ENCODE measurements at places on chromosomes 6 and 20.
A peak's percentile ranks its signal among the peaks of the same experiment; 100 is the strongest.

- no peak for DNase-seq
Measured at GRCh38 chr6:36335465-36336207, 1.1 kb downstream of the BNIP5 start.

GRCh38 chr20:20439602-20440190 is 71.8 kb downstream of the INSM1 start:
- no peak for DNase-seq

- DNase-seq, result no peak
Measured at GRCh38 chr20:56943946-56944945, 315.1 kb downstream of the TFAP2C start.

GRCh38 chr20:46423882-46424482 is 17.6 kb upstream of the ELMO2 start:
- no peak for DNase-seq

GRCh38 chr6:82138075-82138791 is 109.3 kb downstream of the IBTK start:
- no peak for DNase-seq

- no peak for DNase-seq
Measured at GRCh38 chr6:93219447-93219846, 199.9 kb downstream of the EPHA7 start.

DNA sequence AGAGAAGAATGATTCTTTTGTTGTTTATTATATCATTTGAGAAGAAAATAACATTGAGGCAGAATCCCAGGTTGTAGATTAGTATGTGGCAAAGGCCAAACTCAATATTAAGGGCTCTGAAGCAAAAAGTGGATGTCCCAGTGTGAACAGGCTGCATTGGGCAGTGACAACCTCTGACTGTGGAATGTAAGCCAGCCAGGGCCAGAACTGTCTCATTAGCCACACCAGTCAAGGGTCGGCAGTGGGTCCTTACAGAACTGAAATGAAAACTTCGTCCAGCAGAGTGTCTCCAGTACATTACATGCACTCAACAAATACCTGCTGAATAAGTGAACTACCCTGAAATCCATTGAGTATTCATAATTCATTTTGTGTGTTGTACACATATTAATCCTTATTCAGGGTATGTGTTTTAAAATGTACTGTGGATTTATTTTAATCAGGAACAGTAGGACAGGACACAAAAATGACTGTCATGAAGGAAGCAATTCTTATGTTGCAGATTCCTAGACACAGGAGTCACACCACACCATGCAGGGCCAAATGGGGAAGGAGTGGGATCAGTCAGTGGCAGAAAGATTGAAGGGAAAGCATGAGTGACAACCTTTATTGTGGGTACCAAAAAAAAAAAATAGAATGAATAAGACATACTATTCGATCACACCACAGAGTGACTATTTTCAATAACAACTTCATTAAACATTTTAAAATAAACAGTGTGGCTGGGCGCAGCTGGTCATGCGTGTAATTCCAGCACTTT is 64.9 kb upstream of the UTRN start:
- no peak for DNase-seq

DNA sequence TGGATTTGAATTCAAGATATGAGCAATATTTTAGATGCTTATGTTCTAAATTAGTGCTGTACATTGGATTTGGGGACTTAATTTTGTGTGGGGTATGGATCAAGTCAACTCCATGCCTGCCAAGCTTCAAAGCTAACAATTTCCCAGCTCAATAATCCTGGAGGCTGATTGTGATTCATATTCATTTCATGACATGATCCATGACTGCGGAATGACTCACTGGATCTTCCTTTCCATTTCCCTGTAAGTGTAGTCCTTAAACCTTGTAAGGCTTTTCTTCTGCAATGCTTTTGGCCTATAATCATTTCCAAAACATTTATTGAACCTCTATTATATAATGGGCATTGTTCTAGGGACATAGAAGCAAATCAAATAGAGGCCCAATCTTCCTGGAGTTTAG is 44.7 kb upstream of the CCN2 start:
- no peak for DNase-seq

DNA sequence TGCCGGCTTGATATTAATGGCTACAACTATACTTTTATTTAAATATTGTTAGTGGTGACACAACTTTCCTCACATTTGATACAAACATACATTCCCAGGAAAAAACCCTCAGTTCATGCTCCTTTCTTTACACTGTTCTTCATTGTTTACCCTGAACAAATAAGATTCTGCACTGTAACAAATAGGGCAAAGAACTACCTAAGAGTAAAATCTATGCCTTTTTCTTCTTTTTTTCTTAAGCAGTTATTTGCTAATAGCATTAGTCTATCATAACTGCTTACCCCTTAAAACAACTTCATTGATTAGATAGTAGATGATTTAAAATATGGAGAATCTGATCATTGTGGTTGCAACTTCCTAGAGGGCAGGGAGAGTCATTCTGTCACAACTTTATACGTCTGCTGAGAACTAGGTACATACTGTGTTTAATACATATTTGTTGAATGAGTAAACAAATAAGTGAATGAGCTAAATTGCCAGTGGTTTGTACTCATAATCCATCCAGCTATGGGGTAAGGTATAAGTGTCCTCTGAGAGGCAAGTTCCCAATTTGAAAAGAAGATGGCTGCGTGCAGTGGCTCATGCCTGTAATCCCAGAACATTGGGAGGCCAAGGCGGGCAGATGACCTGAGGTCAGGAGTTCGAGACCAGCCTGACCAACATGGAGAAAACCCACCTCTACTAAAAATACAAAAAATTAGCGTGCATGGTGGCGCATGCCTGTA is 161.0 kb downstream of the CDK19 start:
- DNase-seq, result peak; percentile 54

DNA sequence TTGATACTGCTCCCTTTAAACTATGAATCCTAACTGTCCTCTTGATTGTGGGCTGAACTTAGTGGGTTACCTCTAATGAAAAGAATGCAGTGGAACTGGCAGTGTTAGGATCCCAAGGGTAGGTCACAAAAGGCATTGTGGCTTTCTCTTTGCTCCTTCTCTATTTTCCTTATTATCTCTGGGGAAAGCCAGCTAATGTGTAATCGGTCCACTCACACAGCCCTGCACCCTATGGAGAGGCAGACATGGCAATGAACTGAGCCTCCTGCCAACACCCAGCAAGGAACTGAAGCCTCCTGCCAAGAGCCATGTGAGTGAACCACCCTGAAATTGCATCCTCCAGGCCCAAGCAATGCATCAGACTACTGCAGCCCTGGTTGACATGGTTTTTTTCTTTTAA is 24.6 kb upstream of the ZNF133 start:
- no peak for DNase-seq

GRCh38 chr6:53986165-53986720 is 125.0 kb upstream of the MLIP start:
- DNase-seq, result peak; percentile 10

GRCh38 chr6:45736134-45736533 is 279.5 kb downstream of the CLIC5 start:
- no peak for DNase-seq

DNA sequence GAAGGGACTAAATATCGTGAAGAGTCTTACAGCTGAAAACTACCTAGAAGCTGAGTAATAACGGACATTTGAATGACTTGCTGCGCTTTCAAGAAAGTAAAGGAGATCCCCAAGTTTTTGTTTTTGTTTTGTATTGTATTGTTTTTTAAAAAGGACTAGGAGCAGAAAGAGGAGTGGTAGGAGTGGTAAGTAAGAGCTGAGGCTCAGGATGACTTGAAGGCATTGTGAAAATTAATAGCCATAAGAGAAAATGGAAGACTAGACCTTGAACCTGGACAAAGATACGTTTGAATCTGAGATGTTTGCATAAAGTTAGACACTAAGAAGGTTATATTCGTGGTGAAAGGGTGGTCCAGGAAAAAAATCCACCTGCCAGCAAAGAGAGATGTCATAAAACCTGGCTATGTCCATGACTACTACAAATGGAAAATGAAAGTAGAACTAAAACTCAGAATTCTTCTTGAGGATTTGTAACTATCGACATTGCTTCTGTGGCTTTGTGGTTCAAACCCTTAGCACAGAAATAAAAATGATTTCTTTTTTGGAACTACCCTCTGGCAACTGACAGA is 824.8 kb upstream of the FLRT3 start:
- no peak for DNase-seq

DNA sequence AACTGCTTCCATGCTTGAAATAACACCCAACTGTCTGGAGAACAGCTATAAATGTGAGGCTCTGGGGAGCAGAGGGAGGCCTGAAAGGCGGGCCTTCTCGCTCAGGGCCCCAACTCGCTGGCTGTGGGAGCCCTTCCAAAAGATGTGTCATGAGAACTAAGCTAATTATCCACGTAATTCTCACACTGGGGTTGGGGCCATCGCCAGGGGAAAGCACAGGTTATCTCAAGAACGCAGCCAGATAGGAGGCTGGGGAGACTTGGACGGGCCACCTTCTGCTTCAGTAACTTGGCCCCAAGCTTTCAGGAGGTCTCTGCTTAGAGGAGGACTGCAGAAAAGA is 1.6 kb downstream of the PXDC1 start:
- DNase-seq, result no peak

- DNase-seq, result no peak
Measured at GRCh38 chr20:4891997-4892396, 109.3 kb downstream of the SLC23A2 start.

DNA sequence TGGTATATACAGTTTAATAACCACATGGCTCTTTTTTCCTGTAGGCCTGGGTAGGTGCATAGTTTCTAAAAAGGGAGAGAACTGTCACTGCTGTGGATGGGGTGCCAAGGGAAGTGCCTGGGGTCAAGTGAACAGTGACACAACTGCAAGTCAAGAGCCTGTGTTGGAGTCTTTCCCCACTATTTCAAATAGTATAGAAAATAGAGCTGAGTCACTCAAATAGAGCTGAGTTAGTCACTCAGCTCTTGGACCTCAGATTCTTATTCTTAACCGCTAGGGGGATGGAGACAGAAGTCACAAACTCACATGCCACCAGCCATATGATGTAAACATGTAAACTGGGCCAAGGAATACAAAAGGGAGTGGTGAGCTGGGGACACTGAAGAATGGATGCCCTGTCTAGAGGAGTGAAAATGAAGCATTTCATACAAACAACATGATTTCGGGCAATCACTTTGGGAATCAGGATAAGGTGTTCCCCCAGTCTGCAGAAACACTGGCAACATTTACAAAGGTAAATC is 2.1 kb downstream of the NQO2 start:
- DNase-seq, result peak; percentile 68

DNA sequence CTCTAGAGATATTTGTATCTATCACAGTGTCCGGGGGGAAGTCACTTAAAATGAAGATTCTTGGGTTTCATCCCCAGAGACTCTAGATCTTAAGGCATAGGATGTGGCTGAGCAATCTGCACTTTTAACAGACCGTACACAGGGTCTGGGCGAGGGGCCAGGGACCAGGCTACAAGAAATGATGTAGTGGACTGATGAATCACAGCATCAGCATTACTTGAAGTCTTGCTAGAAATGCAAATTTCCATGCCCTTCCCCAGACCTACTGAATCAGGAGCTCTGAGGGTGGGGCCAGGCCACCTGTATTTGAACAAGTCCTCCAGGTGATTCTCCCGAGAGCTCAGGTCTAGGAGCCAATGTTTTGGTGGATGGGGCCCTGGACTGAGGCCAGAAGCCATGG is 168.4 kb downstream of the DOK5 start:
- no peak for DNase-seq

DNA sequence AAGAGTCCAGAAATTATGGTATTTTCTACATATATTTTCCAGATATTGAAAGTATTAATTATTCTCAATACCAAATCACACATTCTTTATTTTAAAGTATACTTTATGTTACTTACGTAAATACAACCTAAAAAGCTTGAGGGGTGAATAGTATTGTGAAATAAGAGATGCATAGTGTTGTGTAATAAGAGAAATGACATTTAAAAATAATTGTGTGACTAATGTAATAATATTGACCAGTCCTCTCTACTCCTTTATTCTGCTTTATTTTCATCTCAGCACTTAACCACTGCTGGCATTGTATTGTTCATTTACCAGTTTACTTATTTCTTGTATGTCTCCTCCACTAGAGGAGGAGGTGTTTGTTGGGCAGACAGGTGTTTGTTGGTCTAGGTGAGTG is 135.6 kb downstream of the EYA4 start:
- DNase-seq, result no peak

- no peak for DNase-seq
Measured at GRCh38 chr6:139944976-139945375, 570.5 kb upstream of the CITED2 start.

- DNase-seq, result no peak
Measured at GRCh38 chr6:136762022-136762975, 30.0 kb downstream of the MAP3K5 start.

DNA sequence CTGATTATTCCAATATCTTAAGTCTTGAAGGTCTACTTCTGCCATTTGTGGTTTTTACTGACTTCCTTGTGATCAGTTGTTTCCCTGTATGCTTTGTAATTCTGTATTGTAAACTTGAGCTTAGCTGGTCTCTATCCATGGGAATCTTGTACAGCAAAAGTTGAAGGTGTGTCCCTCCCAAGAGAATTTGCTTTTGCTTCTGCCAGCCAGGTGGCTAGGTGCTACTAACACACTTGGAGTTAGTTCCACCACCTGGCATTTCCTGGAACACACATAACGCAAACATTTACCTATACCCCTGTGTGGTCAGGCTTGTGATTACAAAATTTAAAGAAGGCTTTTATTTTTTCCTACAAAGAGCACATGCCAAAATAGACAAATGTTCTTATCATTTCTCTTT is 141.2 kb downstream of the GRM4 start:
- DNase-seq, result no peak

GRCh38 chr20:32829311-32830005 is 9.7 kb downstream of the MAPRE1 start:
- no peak for DNase-seq

DNA sequence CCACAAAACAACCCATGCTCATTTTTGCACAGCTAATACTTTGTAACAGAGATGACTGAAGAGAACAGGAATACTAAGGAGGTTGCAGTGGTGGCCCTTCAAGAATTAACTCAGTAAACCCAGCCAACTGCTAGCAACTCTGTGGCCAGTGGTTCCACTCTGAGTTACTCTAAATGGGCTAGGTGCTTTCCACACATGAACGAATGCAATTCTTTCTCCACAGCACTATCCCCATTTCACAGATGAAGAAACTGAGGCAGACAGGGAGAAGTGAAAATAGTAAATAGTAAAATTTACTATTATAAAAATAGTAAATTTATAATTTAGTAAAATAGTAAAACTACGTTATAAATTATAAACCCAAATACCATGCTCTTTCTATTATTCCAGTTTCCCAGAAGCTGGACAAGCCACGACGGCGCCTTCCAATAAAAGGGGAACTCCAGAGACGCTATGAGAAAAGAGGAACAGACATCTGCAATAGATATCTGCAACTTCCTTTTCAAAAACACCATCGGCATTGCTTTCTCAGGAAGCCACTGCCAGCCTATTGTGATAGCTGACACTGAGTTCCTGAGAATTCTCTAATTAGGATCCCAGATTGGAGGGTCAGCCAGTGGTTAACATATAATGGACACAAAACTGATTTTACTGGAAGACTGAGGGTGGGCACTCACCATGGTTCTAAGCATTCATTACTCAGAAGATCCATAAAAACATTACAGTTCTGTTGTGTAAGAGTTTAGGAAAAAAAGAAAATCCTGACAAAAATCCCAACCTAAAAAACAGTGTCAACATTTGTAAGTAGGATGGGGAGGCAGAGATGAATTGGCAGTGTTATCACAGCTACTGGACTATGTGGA is 16.2 kb downstream of the FKBP1A start:
- DNase-seq, result no peak
